ENCODE measurements at places on chromosomes 12 and 14. TPM values are rescaled to one million over a fixed set of nuclear protein-coding genes. Genes with fewer than 3 reads are reported as not detected.

- no peak overlapping the region for H3K4me3 ChIP-seq
- peaks cover 30% of the 10 kb centered on the region for H3K4me1 ChIP-seq
- H3K27ac ChIP-seq: peak overlapping the region; percentile 74
Measured at GRCh38 chr12:52280796-52281560, 6.5 kb downstream of the KRT86 start.

DNA sequence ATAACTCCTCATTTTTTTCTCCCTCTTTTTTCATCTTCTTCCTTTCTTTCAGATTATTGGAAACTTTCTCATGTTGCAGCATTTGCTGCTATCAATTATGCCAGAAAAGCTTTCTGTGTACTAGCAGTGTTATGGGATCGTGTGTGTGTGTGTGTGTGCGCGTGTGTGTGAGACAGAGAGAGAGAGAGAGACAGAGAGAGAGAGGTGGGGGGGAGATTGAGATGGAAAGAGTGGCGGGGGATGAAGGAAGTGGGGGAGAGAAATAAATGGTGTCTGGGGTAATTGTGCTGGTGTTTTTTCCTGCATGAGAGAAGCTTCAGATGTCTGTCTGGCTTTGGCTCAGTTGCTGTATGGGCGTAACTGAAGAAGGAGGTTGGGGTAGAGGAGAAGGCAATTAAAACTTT, 268.9 kb downstream of the RAD51B start:
- H3K4me1 ChIP-seq: no peaks in the 10 kb centered on the region
- DNase-seq: no peak
- no peaks in the 10 kb centered on the region for H3K36me3 ChIP-seq
- H3K4me3 ChIP-seq: no peak overlapping the region

Gene RAD51B
- 21.0 TPM for total RNA-seq

DNA sequence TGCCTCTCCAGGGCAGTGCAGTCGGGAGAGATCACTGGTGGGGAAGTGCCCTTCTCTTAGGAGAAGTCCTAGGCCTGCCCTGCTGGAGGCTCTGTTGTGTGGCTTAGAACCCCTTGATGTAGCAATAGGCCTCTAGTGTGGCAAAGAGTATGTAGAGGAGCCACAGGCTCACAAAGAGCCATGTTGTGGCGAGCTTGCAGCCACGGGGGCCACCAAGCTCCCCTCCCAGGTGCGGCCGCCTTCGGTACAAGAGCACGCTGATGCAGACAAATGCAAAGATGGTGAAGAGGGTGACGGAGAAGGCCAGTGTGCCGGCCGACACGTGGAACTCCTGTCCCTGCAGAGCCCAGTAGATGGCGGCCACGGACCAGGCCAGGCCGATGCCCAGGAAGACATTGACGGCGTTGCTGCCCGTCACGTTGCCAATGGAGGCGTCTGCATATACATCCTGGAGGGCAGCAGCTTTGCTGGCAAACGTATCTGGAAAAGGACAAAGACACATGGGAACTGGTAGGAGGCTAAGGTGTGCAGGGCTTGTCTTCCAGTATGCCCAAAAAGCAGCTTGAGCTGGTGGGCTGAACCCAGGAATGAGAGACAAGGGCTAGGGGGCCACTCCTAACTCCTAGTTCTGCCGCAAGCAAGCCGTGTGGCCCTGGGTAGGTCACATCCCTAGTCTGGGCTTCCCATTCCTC, 142.8 kb downstream of the SLC8A3 start:
- H3K4me3 ChIP-seq: no peak overlapping the region
- no peak overlapping the region for H3K27ac ChIP-seq
- DNase-seq: peak; percentile 83
- H3K27me3 ChIP-seq: no peaks in the 10 kb centered on the region
- no peaks in the 10 kb centered on the region for H3K36me3 ChIP-seq
- no peaks in the 10 kb centered on the region for H3K4me1 ChIP-seq

Gene PTCSC3
- total RNA-seq: 0.47 TPM

DNA sequence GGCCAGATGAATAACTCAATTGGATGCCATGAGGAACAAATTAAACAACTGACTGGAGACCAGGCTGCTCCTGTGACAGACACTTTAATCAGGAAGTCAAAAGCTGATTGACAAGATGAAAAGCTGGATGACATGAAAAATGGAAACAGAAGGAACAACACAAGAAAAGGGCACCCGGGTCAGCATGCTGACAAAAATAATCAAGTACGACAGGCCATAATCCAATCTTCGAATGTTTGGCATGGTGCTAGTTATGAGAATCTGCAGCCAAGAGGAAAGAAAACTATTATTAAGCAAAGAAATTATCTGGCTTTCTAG, 544.7 kb downstream of the ETNK1 start:
- H3K27ac ChIP-seq: no peak overlapping the region
- H3K4me1 ChIP-seq: no peaks in the 10 kb centered on the region
- no peaks in the 10 kb centered on the region for H3K27me3 ChIP-seq
- DNase-seq: no peak

DNA sequence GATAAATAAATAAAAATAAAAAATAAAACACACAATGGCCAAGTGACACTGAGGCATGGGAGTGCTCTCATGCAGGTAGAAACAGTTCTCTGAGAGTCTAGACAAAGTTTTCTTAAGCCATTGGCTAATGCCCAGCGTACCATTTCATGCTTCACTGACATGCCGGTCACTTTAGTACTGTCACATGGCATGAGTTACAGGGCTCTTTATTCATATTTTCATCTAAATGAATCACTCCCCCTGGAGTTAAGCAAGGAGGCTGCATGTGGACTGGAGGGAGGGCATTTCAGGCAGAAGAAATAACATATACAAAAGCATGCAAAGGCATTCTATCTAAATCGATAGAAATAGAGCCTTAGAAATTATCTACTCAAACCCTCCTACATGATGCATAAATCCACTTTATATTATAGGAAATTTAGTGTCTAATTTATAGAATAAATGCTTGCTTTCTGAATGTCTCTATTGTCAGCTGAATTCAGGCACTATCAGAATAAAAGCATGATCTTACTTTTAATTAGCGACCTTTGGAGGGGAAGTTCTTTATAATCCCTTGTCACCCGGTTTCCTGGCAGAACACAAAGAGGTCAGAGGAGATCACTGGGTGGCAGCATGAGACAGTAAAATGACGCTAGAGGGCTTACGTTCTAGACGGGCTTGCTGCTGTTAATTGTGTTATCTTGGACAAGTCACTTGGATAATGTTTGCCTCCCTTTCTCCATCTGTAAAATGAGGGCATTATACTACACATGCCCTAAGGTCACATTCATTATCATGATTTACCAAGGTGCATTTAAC, 17.5 kb downstream of the DYRK4 start:
- no peaks in the 10 kb centered on the region for H3K36me3 ChIP-seq
- H3K4me1 ChIP-seq: peaks cover 14% of the 10 kb centered on the region
- H3K4me3 ChIP-seq: no peak overlapping the region
- H3K27ac ChIP-seq: no peak overlapping the region

- H3K27me3 ChIP-seq: no peaks in the 10 kb centered on the region
- H3K27ac ChIP-seq: no peak overlapping the region
- H3K36me3 ChIP-seq: no peaks in the 10 kb centered on the region
Measured at GRCh38 chr12:127496255-127496654, 770.7 kb upstream of the TMEM132C start.

Gene MYF6
- not detected for total RNA-seq
